ENCODE measurements at places on chromosomes 3 and 15.
A peak's percentile ranks its signal among the peaks of the same experiment; 100 is the strongest.

DNA sequence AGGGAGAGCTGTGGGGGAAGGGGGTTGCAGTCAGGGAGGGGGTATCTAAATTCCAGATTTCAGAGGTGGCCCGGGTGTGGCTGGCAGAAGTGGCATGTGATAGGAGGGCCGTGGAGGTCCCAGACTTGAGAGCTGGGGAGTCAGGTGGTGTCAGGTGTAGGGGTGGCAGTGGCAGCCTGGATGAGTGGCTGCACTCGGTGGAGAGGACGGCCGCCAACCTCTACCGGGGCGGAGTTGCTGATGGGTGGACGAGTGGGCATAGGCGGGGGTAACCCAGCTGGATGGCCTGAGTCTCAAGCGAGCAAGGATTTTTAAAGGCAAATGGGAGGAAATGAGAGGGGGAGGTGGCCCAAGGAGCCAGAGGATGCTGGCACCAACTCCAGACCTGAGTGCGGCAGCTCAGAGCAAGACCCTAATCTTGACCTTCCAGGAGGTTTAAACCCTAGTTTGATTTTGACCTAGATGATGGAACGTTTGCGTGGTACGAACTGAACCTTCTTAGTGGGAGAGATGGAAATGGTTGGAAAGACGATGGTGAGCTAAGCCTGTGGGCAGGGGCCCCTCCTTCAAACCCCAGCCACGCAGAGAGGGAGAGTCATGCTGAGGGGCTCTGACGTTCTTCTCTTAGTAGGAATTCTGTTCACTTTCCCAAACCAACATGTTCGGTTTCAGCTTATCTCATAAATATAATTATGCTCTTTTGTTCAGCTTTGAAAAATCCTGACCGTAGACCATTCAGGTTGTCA lies 8.0 kb downstream of the TRAK1 start:
- no peak for DNase-seq

DNA sequence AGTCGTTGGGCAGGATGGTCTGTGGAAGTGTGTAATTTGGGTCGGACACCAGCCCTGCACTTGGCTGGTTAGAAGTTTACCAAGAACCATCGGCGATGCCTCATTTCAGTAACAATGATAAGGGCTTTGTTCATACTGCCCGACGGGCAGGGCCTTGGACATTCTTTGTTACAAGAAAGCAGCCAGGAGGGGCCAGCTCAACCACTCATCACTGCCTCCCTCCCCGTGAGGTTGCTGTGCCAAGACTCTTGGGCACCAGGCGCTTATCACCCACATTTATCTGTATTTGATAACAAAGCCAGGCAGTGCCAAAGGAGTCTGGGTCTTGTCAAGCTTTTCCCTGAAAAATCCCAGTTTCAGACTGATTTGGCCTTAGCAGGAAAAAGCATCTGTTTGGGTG lies 235.0 kb downstream of the ADAMTS17 start:
- DNase-seq: no peak

- peak; percentile 43 for DNase-seq
Measured at GRCh38 chr3:195546130-195546560, 3.0 kb upstream of the PPP1R2 start.

GRCh38 chr15:65869954-65870871 lies 922 bp downstream of the RAB11A start:
- DNase-seq: peak; percentile 30

DNA sequence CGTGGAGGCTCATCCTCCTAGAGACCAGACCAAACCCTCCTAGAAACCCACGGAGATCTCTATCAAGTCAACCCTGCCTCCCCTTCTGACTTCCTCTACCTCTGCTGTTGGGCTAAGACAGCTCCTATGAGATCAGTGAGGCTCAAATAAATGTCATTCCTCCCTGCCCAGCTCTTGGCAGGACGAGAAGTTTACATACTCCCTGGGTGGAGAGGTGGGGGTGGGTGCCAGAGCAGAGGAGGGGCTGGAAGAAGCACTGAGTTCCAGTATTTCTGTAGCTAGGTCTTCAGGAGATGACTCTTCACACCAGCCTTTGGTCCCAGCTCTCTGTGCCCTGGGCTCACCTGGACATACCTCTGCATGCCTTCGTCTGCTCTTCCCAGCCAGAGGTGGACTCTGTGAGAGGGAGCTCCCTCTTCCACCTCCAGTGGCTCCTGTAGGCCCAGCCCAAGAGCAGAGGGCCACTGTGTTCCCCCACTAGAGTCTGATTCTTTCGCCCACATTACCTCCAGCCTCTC lies 42.4 kb upstream of the TLE3 start:
- DNase-seq: no peak

- no peak for DNase-seq
Measured at GRCh38 chr3:76266511-76266910, 481.2 kb upstream of the ZNF717 start.

GRCh38 chr3:172223870-172224269 lies 184.5 kb downstream of the FNDC3B start:
- DNase-seq: no peak

GRCh38 chr15:42102646-42103235 lies 8.4 kb upstream of the PLA2G4D start:
- no peak for DNase-seq

DNA sequence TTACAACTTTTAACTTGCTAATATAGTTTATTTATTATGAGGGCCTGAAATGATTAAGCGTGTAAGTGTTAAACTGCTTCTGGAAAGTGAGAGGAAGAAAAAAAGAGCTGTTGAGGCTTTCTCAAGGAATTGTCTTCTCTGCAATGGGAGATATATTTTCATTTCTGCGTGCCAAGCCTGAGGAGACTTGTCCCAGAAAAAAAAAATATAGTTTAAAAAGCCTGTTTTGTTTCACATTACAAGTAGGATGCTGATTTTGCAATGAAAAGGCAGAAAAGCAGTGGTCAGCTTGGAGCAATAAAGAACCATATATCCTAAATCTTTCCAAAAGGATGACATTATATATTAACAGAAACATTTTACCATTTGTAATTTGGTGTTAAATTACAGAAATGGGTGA lies 115.5 kb downstream of the GMNC start:
- no peak for DNase-seq

- DNase-seq: no peak
Measured at GRCh38 chr3:43001556-43002121, 22.5 kb downstream of the GASK1A start.

- no peak for DNase-seq
Measured at GRCh38 chr3:69426291-69426966, 40.5 kb upstream of the FRMD4B start.

DNA sequence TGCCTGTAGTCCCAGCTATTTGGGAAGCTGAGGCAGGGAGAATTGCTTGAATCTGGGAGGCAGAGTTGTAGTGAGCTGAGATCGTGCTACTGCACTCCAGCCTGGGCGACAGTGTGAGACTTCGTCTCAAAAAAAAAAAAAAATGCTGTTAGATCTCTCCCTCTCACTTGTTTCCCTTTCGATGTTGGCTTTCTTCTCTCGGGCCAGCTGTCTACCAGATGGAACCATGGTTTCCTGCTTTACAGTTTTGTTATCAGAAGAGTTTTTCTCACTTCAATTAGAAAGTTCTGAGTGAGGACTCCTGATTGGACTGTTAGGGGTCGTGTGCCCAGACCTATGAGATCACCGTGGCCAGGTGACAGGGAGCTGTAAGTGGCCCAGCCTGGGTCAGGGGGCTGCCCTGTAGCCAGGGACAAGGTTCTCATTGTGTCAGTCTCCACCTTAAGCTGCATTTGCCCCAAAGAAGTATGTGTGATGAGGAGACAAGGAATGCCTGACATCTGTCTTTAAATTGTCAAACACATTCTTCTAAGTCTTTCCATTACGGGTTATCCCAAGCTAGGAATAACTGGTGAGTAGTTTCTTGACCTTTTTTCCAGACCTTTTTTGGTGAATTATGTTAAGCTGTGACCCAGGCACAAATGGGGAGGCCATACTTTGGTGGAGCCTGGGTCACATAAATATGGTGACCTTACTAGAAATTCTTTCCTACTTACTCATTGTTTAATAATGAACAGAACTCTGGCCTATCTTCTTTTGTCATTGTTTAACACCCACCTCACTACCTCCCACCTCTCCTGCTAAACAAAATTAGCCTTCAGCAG lies 25.2 kb downstream of the SNAPC5 start:
- DNase-seq: peak; percentile 33

- no peak for DNase-seq
Measured at GRCh38 chr15:55858661-55859060, 115.7 kb upstream of the PRTG start.

GRCh38 chr3:178512647-178513046 lies 23.6 kb upstream of the KCNMB2 start:
- no peak for DNase-seq

DNA sequence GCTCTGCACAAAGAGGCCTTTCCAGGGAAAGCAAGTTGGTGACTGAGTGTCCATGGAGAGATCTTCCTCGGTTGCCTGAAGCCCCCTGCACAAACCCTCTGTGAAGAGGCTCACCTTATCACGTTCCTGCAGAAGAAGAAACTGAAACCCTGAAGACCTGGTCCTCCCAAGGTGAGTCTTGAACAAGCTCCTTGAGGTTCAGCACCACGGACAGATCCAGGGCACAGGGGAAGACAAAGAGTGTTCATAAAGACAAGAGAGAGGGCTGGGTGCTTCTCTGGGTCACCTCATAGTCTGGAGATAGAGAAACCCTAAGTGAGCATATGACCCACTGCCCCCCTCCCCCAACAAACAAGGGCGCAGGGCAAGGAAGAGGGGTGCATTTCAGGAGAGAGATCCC lies 21.7 kb upstream of the TBC1D21 start:
- DNase-seq: peak; percentile 41

DNA sequence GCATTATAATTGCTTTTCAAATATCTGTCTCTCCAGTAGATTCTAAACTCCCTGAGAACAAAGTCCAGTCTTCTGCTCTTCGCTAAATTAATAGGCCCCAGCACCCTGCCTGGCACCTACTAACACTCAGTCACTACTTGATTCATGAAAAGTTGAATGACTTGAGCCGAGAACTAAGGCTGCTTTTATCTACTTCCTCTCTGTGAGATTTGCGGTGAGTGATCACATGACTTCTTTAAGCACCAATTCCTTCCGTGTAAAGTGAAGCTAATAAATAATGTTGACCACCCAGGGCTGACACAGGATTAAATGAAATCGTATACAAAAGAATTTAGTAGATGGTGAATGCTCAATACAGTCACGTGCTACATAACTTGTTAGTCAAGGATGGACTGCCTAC lies 44.6 kb upstream of the PGPEP1L start:
- no peak for DNase-seq

DNA sequence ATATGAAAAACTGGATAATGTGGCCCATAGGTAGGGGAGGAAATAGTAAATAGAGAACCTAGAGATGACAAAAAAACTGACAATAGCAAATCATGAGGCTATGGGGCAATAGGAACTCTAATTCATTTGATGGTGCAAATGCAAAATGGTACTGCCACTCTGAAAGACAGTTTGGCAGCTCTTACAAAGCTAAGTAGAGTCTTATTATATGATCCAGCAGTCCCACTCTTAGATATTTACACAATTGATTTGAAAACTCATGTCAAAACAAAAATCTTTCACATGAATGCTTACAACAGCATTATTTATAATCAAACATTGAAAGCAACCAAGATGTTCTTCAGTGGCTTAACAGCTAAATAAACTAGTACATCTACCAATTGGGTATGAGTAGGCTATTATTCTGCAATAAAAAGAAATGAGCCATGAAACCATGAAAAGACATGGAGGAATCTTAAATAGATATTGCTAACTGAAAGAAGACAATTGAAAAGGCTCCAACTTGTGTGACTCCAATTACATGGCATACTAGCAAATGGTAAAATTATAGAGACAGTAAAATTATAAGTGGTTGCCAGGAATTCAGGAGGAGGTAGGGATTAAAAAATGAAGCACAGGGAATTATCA lies 321.8 kb upstream of the STAC start:
- DNase-seq: no peak

DNA sequence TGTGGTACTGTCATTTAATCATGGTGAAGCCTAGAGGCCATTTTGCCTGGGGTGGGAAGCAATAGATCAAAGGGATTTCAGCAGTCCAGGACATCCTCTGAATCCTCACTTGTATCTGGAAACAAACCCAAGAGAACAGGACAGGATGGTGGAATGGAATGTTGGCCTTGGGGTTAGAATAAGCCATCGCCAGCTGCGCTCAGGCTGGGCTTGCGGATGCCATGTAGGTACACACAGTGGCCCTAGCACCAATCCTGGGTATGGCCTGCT lies 76.5 kb upstream of the ALDH1A3 start:
- DNase-seq: no peak

GRCh38 chr3:97993526-97993925 lies 21.3 kb upstream of the RIOX2 start:
- no peak for DNase-seq

DNA sequence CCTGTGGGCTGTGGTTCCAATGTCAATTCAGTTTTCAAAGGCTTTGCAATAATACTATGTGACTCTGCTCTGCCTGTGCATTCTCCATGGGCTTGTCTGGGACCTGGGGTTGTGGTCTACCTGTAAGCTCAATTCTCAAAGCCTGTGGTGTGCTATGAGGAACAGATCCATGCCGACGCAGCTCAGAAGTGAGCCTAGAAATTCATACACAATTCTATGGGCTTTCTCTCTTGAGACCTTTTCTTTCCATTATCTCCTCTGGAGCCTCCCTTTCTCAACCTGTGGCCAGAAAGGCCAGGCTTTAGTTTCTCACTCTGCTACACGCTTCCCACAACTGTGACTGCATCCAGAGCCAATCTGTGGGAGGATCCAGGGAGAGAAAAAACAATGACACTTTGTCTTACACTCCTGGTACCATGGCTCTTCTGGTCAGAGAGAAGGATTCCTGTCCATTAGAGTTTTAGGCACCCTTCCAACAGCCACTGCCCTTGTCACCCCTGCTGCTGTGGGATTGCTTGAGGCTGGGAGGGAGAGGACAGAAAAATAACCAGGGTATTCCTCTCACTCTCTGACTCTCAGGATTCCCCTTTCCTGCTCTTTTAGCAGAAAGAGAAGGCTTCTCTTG lies 34.1 kb upstream of the KLF13 start:
- DNase-seq: no peak

DNA sequence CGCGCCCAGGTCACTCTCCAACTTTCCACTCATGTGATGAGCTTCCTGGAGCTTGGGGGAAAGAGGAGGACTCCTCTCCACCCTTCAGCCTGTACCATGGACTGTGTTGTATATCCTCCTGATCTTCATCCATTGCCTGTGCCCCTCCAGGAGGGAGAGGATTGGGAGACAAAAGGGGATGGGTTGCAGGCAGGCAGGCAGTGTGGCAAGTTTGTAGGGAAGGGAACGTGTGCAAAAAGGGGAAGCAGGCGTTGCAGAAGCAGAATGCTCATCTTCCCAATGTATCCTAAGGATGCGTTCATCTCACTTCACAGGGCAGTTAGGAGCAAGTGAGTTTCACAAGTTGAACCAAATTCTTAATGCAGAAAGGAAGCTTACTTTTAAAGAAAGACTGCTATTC lies 28.1 kb upstream of the GHSR start:
- DNase-seq: no peak

GRCh38 chr3:104102386-104102785 lies 1264.3 kb upstream of the ALCAM start:
- DNase-seq: no peak

- no peak for DNase-seq
Measured at GRCh38 chr3:178275793-178276192, 260.4 kb upstream of the KCNMB2 start.
